ENCODE measurements at places on chromosomes 6 and 20.
A peak's percentile ranks its signal among the peaks of the same experiment; 100 is the strongest.

DNA sequence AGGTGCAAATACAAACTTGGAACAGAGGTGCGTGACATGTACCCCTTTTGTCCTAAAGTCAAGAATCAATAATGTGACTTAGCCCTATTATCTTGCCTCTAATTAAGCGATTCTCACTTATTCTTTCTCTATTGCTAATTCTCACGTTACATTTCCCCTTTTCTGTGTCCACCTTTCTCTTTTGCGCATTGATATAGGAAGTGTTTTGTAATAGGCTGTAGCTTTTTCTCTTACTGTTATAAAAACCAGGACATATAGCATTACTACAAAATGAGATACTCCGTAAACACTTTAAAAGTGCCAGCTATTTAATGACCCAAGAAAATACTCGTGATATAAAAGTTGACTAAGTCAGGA is 669 bp upstream of the TMEM30A start:
- no peak for DNase-seq

- peak; percentile 9 for DNase-seq
Measured at GRCh38 chr6:44100088-44100550, 27.1 kb downstream of the MRPL14 start.

DNA sequence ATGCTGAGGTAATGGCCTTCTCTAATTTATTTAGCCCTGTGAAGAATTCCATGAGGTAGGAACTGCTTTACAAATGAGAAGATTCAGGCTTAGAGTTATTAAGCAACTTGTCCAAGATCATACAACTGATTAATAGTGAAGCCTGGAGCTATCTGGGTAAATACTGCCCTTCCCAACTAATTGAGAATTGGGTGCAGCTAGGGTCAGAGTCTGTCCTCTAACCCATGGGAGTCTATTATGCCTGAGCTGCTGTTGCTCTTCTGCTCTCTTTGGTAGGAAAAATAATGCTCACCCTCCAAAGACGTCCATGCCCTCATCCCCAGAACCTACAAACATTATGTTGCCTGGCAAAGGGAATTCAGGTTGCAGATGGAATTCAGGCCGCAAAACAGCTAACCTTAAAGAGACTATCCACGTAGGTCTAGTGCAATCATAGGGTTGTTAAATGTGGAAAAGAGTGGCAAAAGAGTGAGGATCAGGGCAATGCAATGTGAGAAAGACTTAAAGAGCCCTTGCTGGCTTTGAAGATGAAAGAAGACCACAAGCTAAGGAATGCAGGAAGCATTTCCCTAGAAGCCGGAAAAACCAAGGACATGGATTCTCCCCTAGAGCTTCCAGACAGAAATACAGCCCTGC is 90.1 kb downstream of the SPTLC3 start:
- DNase-seq = no peak

DNA sequence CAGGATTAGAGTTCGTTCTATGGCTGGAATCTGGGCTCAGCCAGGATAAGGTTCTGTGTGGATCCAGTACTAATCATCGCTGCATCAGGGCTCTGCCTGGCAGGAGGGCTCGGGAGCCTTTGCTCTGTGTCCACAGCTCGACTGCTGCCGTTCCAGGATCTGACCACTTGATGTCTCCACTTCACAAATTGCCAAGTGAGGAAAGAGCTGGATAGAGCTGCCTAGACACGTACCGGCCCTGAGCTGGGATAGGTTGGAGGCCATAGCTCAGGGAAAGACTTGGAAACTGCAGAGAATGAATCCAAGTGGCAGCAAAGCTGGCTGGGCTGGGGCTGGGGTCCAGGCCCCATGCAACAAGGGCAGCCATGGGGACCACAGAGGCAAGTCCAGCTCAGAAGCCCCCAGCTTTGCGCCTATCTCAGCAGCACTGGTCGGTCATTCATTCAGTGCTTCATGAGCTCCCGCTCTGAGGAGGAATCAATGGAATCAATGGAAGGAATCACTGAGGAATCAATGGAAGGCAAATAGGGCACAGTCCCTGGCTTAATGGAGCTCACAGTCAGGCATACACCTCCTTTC is 38.0 kb upstream of the TOP1 start:
- DNase-seq = peak; percentile 65

DNA sequence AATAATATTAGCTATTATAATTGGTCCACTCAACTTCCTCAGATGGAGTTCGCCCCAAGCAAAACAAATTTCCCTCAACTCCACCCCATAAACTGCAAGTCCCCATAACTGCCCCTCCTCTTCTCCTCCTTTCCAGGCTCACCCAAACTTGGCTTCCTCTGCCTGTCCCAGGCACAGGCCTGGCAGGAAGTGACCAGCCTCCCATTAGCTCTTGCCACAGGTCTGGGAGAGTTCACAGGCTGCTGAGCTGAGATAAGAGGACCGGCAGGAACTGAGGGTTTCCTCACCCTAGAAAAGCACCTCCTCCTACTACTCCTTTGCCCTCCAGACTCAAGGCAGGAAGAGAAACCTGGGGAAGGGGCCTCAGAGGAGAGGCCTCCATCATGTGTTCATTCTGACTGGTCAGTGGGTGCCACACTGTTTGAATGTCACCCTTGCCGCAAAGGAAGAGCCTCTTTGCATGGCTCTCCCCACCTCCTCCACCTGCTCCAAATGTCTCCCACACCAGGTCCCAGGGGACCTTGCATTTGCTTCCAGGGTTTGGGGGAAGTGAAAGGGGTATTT is 24.5 kb upstream of the SMIM29 start:
- no peak for DNase-seq

DNA sequence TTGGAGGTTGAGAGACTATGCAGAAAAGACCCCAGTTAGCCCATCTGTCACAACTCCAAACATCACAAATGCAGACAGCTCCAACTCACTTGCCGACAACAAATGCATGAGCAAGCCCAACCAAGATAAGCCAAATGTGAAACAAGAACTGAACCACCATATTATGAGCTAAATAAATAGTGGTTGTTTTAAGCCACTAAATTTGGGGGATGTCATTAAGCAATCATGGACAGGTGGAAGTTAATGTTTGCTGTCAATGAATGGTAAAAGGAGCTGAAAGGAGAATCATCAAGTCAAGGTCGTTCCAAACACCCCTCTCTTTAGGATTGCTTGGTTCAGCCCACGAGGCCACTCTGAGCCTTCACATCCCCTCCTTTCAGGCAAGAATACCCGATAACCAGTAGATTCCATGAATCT is 71.2 kb upstream of the PLCB4 start:
- no peak for DNase-seq

DNA sequence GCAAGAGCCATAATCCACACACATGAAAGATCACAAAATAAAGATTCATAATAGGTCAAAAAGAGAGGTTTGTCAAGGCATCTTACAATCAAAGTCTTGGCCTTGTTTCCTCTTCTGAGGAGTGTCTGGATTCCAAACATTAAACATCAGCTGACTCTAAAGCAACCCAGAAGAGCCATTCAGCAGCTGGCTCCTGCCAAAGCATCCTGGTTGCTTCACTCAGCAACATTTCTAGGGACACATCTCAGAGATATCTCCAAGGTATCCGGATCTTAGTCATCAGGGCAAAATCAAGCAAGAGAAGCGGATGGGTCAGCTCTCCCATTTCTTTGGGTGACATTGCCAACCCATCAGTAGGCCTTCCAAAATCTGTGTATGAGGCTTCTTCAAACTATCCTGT is 139.6 kb downstream of the KIF6 start:
- DNase-seq = no peak

DNA sequence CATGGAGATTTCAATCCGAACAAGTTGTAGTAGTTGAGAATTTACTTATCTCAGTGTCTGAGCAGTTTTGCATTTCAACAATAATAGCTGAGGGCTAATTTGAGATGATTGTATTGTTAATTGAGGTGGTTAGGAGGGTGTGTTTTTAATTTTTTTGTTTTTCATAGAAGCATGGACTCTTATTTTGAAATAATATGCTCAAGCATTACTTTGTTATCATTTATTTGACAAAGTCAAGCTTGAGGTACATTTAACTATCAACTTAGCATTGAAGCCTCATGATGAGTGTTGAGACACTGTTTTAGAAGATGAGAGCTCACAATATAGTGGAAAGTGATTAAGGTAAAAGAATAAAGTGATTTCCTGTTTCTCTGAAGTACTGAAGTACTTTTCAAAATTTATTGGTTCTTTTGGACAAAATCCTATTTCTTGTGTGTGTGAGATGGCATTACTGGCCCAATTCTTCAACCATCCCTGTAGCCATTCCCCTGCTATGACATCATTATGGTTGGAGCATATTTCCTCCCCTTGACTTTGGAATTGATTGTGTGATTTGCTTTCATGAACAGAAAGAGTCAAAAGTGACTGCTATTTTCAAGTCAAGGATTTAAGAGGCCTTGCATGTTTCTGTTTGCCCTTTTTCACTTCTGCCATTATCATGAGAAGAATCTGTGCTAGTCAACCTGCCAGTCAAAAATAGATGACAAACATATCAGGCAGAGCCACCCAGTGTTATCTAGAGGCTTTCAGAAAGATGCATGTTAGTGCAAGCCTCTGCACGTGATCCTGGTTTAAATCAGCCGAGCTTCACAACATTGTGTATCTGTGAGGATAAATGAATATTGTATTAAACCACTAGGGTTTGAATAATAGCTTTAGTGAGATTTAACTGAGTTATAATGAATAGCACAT is 1112.3 kb upstream of the CITED2 start:
- no peak for DNase-seq

- no peak for DNase-seq
Measured at GRCh38 chr6:44670146-44670545, 282.6 kb downstream of the CDC5L start.

DNA sequence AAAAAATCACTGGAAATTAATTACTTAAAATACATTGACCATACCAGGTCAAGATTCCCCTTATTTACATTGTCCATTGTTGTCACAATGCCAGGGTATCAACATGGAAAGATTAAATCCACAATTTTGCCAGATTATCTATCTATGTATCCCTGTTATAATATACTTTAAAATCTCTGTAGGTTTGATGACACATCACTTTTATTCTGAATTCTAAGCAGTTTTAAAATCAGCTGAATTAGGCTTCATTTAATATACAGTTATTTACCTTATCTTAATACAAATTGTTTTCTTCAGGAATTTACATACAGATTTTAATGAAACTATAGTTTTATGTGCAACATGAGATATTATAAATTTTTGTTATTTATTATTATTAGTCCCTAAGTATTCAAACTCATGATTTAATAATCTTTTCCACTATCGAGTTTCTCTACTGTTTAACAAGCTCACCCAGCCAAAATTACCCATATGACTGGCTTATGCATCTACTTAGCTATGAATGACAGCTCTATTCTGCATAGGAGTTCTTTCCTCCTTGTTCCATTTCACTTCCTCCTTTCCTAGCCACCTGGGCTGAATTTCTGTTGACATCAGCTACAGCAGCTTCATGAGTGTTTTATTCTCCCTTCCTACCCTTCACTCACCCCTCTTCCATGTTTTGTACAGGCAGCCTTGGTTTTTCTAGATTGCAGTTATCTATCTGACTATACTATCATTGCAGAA is 654.2 kb upstream of the MAP3K7 start:
- no peak for DNase-seq

- no peak for DNase-seq
Measured at GRCh38 chr6:31958412-31958740, 395 bp downstream of the NELFE start.

GRCh38 chr6:593139-593906 is 63.6 kb downstream of the HUS1B start:
- peak; percentile 64 for DNase-seq

DNA sequence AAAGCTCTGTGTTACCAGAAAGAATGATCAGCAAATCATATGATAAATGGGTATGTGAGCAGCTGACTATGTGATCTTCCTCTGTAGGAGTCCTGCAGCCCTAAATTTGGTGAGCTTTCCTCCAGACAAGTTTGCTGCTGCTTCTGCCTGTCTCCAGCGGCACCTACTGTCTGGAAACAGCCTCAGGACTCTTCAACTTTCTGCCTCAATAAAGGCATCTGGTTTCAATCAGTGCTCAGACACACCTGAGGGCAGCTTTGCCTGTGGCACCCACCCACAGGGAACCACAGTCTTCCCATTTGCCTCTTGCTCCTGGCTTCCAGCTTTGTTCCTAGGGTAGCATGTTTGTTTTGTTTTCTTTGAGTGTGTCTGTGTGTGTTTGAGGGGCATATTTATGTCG is 727.9 kb upstream of the MAN1A1 start:
- no peak for DNase-seq

DNA sequence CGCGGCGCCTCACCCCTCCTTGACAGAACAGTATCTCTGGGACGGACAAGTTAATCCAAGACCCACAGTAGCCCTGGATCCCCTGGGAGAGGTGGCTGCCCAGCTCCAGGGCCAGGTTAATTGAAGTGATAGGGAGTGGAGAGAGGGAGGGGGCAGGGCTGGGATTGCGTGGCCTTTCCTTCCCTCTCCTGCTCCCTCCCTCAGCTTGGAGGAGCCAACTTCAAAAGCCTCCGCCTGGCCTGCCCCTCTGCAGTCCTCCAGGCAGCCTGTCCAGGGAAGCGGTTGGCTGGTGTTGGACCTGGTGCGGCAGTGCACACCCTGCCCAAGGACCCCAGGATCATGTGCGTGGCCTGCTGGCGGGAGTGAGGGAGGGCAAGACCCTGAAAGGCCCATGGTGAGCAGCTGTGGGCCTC is at the start of gene C20orf204:
TSS of gene C20orf204 (plus strand) at position 250 of the 413 bp plus-strand sequence. CDS start at position 392, 142 bp downstream.
- DNase-seq = no peak

DNA sequence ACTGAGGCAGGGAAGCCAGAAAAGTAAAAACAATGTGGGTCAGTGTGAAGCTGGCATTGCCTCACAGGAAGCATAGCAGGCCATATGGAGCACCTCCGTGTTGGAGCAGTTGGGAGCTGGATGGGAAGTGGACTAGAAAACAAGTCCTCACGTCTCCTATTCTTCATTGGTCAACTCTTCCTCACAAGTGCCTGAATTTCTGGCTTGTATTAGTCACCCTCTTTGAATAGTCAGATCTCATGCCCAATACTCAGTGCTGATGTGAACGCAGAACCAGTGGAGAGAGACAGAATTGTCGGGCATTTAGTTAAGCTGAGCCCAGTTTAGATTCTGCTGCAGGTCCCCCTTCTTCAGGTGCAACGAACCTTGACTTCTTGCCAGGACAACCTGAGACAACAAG is 22.3 kb upstream of the RSPO3 start:
- no peak for DNase-seq

DNA sequence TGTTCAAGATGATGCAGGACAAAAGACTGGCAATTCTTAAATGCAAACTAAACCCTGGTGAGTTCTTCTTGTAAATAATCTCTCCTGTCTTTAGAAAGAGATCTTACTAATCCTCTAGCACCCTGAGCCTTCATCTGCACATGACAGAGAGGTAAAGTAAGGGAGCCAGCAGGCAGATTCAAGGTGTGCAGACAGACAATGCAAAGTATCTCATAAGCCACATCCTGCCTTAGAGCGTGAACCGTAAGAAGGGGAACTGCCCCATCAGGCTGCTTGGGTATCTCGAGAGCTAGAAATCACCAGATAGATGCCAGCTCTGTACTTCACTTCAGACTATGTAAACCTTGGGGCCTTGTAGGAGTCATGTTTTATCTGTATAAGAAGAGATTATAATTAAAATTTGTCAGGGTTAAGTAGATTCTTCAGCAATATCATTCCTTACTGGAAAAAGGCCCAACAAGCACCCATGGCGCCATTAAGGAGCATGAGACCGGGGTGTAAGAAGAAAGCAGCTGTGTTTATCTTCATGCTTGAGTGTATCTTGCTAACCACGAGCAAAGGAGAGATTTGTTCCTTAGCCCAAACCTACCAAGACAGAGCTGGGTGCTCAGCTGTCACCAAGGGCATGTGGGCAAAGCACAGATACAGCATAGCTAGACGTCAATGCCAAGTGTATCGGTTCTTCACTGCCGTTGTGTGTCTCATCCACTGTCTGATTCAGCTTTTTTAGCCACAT is 24.4 kb downstream of the CNR1 start:
- no peak for DNase-seq
